ENCODE measurements at places on chromosomes 5 and 9.
A peak's percentile ranks its signal among the peaks of the same experiment; 100 is the strongest.

DNA sequence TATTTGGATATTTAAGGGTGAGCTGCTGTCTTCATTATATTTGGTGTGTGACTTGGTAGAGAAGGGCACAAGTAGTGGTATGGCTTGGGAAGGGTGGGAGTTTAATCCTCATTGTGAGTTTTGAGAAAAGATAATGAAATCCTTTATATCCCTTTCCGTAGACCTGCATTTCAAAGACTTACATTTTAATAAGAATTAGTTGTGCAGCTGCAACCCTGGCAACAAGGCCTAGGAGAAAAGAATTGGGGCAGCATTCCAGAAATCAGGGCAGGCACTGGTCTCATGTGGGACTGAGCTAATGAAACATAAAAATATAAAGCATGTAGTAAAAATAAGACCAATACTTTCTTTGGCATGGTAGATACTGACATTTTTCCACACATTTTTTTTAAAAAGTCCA is 60.5 kb downstream of the CDC42SE2 start:
- no peak for DNase-seq

DNA sequence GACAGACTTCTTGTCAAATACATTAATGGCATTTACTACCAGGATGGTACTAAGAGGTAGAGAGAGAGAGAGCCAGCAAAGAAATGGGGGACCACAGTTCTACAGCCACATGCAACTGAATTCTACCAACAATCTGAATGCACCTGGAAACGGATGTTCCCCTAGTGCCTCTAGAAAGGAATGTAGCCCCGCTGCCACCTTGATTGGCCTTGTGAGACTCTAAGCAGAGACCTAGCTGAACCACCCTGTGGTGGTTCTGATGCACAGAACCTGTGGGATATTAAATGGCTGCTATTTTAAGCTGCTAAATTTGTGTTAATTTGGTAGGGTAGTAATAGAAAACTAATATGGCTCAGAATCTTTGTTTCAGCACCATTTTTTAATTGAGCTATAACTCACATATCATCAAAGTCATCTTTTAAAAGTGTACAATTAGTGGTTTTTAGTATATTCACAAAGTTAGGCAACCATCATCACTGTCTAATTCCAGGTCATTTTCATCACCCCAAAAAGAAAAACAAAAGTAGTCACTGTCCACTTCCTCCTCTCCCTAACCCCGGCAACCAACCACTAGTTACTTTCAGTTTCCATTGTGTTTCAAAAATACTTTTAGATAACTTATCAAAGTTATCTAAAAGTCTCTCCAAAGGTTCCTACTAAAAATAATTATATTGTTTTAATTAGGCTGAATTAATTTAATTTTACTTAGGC is 51.7 kb downstream of the CPLANE1 start:
- DNase-seq: peak; percentile 49

- peak; percentile 33 for DNase-seq
Measured at GRCh38 chr9:69056191-69056815, 20.8 kb downstream of the FXN start.

DNA sequence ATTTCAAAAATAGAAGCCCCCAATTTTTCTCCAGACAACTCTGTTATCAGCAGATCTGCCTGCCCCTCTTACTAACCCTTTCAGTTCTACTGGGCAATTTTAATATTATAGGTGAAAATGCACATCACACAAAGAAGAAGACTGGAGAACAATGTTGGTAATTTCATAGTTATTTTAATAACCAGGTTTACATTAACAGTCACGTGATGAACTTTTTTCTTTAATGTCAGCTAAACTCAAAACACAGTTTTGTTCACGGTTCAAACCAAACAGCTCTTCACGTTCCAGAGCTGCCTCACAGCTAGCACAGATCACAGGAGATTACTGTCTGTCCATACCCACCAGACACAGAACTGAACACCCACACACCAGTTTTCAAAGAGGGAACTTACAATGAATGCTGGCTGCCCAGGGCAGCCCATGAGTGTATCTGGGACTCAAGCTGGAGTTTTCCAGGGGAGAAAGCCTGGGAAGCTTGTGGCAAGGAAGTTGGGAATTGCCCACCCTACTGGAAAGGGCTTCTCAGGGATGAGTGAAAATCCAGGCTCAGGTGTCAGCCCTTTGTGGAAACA is 119.1 kb downstream of the DPYSL3 start:
- no peak for DNase-seq

DNA sequence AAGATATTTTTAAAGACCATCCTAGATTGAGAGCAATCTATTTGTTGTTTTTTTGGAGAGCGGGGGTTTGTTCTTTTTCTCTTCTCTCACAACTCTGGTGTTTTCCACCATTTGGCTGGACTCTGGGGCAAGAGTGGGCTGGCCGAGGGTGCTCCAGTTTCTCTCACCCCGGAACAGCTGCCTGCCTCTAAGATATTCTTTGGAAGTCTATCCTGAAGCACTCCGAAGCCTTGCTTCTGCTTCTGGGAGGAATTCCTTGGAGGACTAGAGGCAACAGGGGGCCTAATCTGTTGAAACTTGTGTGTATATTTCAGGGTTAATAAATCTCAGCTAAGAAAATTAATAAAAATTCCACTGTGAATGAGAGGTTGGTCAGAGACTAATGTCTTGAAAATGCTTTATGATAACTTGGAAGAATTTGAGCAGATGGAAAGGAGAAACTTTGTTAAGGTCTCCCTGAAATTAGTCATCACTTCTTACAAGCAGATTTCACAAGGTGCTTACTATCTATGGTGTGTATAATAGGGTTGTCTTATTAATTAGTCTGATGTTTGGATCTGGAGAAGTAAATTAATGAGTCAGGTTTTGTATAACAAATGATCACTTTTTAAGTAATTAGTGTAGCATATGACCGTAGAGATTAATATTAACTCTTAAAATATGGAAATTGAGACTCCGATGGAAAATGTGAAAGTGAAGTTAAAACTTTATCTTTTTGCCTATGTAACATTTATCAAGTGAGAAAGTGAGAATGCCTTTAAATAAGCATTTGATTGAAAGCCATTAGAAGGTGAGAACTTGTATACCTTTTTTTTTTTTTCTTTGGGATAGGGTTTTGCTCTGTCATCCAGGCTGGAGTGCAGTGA is 4.0 kb downstream of the MAN2A1 start:
- DNase-seq: peak; percentile 62

- no peak for DNase-seq
Measured at GRCh38 chr5:92887254-92887653, 693.8 kb downstream of the NR2F1-AS1 start.

GRCh38 chr5:61625137-61625561 is 293.1 kb downstream of the ZSWIM6 start:
- no peak for DNase-seq

DNA sequence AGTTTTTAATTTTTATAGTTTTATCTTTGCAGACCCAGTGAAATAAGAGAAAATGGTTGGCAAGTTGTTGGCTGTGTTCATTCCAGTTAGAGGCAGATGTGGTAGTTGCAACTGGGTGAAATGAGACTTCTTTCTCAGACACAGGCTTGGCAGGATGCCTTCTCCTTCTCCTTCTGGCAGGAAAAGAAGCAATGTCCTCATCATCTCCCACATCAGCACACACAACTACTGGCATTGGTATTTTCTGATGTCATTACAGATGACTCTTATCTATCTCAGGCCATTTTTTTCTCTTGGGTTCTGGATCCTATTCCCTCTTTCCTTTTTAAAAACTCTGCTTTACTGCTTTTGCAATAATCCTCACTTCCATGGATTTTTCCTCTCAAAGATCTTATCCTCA is 103.3 kb upstream of the EDIL3 start:
- peak; percentile 2 for DNase-seq

DNA sequence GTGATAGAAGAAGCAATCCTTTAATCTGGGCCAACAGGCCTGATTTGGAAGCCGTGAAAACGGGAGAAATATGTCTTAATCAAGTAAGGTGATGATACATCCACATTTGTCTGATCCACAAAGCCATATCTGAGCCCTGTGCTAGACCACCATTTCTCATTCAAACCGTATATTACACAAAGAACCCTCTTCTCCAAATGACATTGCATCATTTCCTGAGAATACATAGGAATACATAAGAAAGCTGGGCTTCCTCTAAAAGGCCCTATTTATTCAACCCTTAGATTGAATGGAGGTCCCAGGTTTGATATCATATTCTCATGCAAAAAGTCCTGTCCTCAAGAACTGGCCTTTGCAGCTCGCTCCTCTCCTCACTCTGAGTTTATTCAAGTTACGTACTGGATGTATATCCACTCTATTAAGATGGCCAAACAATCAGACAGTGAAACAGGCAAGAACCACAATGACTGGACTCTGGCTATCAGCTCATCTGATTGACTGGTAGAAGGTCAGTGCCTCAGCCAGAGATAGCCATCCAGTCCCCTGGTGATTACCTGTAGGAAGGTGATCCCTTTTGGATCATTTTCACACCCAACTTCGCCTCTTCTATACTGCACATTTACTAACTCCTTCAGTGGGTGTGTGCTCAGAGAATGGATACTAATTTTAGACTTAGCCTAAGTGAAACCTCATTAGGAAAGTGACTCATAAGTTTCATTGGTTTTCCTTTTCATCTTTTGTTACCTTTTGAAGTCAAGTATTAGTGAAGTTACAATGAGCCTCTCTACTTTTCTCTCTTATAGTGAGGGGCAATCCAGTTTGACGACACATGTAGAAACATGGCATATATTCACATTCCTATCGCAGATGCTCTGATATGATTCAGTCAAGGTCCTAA is 167.6 kb upstream of the WWC1 start:
- DNase-seq: no peak

DNA sequence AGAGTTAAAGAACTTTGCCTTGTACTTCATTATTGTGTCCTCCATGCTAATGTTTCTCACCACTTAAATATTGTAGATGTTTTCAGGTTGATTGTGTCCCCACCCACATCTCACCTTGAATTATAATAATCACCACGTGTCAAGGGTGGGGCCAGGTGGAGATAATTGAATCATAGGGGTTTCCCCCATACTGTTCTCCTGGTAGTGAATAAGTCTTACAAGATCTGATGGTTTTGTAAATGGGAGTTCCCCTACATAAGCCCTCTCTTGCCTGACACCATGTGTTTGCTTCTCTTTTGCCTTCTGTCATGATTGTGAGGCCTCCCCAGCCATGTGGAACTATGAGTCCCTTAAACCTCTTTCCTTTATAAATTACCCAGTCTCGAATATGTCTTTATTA is 248.3 kb downstream of the FBXL7 start:
- no peak for DNase-seq

DNA sequence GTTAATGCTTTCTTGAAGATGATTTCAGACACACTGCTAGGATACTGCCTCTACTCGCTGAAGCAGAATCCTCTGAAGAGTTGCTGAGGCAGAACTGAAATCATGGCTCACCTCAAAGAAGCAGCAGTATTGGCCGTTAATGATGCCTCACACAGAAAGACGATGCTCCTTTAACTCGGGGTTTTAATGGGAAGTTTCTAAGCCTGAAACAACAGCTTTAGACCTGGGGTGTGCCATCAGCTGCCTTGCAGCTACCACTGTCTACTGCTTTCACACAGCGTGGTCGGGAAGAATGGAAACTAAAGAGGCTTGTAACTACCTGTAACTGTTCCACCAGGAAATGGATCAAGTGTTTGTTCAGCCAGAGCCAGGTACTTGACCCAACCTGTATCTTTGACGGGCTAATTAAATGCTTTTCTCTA is at the start of gene CTXN3:
Gene CTXN3, plus strand, starts transcription at position 65 of the 422 bp plus-strand sequence. CDS start 8,440 bp downstream, outside the sequence.
- no peak for DNase-seq

GRCh38 chr9:73869264-73869663 is 627.9 kb upstream of the RORB start:
- peak; percentile 68 for DNase-seq

GRCh38 chr5:159212657-159213462 is 3.5 kb upstream of the RNF145 start:
- no peak for DNase-seq

DNA sequence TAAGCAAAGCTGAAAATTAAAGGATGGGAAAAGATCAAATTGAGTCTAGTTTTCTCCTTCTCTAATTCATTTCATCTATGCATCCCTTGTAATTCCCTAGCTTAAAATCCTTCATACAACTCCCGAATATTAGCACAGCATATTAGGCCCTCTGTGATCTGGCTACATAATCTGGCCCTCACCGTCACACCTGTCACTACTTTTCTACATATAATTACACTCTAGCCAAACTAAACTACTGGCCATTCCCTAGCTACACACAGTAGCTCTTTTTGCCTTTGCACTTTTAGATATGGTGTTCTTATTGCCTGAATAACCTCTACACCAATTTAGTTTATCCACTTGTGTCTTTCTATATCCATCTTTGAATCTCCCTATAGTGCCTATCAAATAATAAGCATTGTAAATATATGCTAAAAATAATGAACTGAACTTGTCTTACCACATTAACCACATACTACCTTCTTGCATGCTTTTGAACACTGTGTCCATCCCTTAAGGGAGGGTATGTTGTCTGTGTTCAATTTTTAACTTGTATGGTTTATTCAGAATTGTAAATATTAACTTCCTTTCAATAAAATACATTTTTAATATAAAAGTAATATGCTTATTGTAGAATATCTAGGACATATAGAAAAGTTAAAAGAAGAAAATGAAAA is 15.9 kb downstream of the RANBP6 start:
- no peak for DNase-seq

DNA sequence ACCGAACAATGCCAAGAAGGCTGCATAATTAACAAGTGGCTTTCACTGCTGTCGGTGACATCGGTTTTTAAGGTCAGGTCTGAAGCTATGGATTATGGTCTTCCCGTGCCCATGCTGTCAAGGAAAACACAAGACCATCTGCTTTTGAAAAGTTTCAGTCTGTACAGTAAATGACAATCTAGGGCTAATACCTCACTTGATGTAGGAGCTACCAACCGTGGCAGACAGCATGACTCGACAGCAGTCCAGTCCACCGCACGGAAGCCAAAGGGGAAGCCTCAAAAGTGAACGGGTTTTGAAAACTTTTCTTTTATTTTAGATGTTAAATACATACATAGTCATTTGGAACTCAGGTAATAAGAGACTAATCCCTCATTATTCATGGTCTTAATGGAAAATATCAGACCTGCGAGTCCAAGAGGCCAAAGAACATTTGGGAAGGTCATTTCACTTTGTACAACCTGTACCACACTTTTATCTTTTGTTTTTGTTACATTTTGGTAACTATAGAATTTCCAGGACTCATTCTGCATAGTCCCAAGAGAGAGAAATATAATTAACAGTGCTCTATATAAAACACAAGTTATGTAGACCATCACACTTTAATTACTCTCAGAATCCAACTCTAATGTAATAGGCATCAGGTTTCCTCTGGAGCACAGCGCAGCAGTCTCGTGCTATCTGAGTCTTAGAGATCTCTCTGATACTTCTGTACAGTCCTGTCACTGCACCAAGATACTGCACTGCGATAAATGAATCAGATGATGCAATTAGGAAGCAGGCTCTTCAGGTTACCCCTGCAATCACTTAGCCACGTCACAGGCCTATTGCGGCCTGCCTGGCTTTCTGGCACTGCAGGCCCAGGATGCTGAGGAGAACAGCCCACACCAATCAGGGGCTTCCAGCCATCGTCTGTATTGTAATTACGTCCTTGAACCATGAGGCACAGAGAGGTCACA is 184.9 kb downstream of the FANCC start:
- DNase-seq: no peak

- DNase-seq: no peak
Measured at GRCh38 chr9:129611307-129611800, 9.5 kb downstream of the C9orf50 start.

Data from ELR (cell line).